Left renal pelvis (tissue), 4 donors: ENCODE measurements at places on chromosomes 16 and 17. TPM values are rescaled to one million over a fixed set of nuclear protein-coding genes. Genes with fewer than 3 reads are reported as not detected.

GRCh38 chr17:75610103-75610984, 22.7 kb downstream of the MYO15B start:
- no peak for DNase-seq

GRCh38 chr16:4214215-4214621, 27.7 kb downstream of the SRL start:
- no peak for DNase-seq

DNA sequence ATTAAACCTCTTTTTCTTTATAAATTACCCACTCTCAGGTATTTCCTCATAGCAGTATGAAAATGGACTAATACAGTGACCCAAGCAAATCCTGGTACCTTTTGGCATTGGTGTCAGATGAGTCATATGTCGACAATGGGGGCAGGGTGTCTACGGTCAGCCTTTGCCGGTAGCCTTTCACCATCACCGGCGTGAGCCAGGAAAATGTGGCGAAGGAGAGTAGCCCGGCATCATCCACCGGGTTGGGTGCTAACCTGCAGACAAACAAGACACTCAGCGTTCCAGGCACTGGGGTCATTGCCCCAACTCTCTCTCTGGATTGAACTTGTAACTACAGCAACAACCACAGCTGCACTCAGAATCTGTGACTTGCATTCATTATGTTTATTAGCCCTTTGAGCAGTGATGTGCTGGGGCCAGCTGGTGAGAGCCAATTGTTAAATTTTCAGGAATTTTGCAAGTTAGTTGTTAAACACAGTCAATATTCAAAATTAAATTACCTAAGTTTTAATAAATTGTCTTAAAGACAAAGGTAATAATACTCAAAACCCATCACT, 11.9 kb downstream of the ABCC12 start:
- no peak for DNase-seq

DNA sequence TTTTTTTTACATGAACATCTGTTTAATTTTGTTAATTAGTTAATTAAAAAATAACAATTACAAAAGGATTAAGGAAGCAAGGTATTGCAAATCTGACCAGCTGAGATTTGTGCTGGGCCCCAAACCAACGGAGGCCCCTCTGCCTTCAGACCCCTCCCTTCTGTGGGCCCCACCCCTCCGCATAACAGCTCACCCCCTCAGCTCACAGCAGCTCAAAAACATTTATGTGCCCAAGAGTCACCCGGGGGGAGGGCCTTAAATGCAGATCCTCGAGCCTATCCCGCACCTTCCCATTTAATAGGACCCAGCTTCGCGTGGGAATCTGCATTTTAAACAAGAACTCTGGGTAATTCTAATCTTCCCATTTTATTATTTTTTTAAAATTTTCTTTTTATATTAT, 75.0 kb downstream of the MGAT5B start:
- no peak for DNase-seq

DNA sequence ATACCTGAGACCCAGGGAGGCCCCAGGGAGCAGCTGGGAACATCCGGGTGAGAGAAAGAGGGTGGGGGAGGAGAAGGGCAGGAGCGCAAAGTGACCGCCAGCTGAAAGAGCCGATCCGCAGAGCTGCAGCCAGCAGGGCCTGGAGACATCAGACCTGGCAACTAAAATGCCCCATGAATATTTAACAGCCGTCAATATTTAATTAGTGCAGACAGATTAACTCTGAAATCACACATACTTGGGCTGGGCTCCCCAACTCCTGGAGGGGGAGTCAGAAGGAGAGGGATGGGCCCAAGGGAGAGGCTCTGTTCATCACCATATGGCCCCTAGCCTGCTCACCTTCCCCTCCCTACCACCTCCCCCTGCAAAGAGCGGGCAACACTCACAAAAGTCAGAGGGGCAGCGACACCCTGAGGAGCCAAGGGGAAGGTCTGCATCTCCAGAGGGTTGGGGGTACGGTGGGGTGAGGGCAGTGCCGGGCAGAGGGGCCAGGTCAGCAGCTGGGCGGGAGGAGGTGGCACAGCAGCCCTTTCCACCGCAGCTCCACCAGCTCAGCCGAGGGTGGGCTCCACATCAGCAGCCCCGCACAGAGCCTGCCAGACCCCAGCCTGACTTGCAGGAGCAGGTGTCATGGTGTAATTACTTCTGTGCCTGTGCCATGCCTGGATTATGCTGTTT, 61.9 kb upstream of the CCL1 start:
- no peak for DNase-seq

- no peak for DNase-seq
These were observed 21.2 kb upstream of the EIF1 start for GRCh38 chr17:41667280-41668041.

DNA sequence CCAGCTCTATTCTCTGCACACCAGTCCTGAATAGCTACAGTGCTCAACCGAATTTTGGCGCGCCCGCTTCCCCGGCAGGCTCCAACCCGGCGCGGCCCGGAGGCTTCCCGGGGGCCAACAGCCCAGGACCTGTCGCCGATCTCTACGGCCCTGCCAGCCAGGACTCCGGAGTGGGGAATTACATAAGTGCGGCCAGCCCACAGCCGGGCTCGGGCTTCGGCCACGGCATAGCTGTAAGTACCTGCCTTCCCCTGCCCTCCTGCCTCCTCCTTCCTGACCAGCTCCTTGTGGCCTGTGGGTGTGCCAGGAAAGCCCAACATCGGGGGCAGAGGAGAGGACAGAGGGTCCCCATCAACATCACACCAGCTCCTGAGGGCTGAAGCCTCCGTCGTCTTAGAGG, 70.2 kb downstream of the CCDC182 start:
- DNase-seq: no peak

DNA sequence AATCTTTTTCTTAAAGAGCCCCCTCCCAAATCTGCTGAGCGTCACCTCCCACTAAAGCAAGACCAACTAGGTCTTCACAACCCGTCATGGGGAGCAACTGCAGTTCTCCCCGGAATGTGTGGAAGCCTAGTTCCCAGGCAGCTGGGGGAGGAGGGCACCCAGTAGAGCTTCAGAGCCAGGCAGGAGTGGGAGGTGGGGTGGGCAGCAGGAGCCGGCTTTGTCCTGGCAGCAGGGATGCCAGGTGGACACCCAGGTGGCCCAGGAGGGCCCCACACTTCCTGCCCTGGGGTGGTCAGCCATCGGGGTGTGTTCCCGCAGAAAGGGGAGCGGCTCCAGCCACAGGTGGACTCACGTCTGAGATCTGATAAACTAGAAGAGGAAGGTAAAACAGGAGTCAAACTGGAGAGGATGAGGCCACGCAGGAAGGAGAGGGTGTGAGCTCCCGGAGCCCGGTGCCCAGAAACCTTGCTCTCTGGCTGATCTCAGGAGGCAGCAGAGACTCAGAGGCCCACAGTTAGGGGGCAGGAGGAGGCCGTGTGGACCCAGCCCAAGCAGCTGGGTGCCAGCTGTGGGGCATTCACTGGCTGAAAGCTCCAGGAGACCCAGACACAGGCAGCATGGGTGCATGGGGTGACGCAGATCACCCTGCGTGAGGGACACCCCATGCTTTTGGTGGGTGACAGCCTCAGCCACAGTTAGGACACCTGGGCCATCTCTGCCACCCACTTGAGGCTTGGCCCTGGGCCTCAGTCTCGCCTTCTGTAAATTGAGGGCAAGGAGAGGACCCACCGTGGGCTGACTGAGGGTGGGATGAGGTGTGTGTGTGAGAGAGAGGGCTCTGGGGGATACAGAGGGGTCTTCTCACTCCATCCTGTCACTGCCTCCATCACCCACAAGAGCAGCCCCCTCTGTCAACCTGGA, 260.8 kb upstream of the TNRC6C start:
- DNase-seq: no peak

Gene KRT24
- polyA plus RNA-seq: not detected

Gene TBC1D3E
- polyA plus RNA-seq: not detected

Gene CD300A
- 1.5 TPM for polyA plus RNA-seq

Gene GRAPL
- polyA plus RNA-seq: 0.98 TPM
